ENCODE measurements at places on chromosomes 6 and 20.

DNA sequence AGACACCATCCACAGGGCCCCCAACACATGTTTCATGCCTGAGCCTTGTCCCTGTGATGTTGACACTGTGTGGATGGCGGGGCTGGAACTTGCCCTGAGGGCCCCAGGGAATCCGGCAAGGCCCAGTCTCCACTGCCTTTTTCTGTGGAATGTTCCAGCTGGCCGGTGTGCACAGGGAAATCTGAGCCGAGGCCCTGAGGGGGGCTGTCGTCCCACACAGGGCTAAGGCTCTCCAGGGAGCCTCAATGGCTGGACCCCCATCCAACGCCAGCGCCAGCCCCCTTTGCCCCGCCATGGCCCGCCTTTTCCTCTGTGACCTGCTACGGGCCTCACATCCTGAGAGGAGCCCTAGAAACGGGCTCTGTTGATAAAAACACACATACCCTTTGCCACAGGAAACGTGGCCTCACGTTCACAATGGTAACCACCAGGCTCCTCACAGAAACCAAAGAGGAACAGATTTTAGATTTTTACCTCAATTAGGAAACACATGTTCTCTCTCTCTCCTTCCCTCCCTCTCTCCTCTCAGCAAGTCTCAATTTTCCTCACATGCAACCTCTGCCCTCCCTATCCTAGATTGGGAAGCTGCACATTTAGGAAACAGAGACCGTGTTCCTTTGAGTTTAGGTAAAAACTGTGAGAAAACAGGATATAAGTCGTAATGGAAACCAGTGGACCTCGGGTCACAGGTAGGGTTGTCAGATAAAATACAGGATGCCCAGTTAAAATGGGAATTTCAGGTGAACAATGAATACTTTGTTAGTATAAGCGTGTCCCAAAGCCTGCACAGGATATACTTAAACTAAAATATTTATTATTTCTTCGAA, 13.7 kb upstream of the ZNF831 start:
- no peak for DNase-seq

DNA sequence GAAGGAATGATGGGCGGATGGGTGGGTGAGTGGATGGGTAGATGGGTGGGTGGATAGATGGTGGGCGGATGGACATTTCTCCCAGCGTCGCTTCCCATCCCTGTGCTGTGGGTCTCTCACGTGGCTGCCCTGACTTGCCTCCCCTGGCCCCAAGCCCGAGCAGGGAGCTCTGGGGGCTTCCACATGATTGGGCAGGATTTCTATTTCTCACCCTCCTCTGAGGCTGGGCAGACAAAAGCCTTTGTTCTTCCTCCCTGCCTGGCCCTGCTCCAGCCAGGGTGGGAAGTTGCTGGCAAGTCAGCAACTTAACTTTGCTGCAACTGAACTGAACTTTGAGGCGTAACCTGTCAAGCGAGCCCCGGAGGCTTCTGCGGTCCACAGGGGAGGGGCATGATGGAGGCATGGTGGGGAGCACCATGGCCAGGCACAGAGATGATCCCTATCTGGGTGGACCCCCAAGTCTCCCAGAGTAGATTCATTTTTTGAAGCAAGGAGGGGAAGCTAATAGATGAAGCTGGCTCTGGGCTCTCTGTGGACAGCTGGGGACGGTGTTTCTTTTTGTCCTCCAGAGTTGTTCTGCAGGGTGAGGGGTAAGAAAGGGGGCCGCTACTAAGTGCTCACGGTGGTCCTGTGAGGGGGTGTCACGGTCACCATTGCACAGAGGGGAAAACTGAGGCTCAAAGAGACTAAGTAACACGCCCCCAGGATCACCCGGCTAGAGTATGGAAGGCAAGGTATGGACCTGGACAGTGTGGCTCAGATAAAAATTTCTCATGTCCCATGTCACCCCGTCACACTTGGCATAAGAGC, 140.1 kb downstream of the CEBPB start:
- no peak for DNase-seq

DNA sequence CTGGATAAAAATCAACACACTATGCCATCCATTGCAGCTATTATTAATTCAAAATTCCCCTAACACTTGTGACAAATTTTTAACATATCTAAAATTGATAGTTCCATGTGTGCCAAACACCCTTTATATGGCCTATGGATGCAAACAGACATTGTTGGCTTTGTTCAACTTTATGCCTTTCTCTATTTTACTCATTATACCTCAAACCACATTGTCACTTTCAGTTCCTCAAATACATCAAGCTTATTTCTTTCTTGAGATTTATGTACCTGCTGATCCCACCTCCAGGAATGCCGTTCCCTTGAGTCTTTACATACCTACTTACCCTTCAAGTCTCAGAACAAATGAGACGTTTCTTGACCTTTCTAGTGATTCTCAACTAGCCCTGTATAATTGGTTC, 193.5 kb upstream of the PLN start:
- DNase-seq, result no peak

DNA sequence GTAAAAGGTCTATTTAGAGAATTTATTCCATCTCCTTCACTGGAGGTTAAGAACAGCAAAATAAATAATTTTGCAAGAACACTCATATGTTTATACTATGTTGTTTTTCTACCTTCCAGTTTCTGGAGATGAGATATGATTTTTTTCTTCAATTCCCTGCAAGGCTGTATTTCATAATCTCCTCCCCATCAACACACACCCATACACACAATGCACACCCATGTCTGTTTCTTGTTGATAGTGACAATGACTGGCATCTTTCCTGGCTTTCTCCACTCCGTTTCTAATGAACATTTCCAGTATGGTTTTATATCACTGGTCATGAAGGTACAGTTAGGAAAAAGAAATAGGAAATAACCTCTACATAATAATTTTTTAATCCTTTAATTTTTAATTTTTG, 202.1 kb downstream of the ARHGAP18 start:
- DNase-seq, result no peak

GRCh38 chr6:150485161-150485958, 114.3 kb upstream of the PLEKHG1 start:
- no peak for DNase-seq

- no peak for DNase-seq
These were observed 37.3 kb downstream of the TFEB start for GRCh38 chr6:41697861-41698781.

- no peak for DNase-seq
These were observed 432.8 kb downstream of the GRIK2 start for GRCh38 chr6:101826269-101826668.

- no peak for DNase-seq
These were observed 215.3 kb upstream of the HS3ST5 start for GRCh38 chr6:114558153-114558552.

GRCh38 chr6:145899915-145900569, 64.1 kb downstream of the SHPRH start:
- no peak for DNase-seq

DNA sequence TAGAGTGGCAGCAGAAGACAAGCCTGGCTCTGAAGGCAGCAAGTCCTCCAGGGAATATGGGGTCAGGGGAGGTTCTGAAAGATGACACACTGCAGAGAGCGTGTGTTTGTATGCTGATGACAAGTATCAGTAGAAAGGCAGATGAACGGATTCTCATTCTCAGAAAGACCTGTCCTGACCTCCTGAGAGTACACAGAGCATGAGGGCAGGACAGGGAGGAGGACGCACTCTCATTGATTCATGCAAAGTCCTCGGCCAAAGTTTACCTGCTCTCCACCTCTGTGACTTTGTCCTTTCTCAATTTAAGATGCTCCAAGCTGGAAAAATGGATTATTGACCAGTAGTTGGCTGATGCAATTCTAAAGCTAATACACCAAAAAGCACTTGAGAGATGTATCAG, 156.7 kb downstream of the LPA start:
- DNase-seq, result no peak

DNA sequence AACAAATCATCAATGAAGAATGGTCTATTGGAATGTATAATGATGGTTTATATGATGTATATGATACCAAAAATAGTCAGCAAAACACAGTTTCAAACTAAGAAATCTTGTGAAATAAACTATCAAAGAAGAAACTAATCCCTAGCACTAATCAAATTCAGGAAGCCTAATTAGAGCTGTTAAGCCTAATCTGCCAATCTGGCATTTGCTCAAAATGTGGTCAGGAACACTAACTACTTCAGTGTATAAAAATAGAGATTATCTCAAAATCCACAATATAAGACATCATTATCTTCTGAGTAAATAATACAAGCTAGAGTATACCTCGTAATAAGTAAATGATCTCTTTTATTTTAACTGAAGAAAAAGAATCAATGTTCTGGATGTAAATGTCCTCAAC, 12.8 kb upstream of the AKAP7 start:
- DNase-seq, result no peak

DNA sequence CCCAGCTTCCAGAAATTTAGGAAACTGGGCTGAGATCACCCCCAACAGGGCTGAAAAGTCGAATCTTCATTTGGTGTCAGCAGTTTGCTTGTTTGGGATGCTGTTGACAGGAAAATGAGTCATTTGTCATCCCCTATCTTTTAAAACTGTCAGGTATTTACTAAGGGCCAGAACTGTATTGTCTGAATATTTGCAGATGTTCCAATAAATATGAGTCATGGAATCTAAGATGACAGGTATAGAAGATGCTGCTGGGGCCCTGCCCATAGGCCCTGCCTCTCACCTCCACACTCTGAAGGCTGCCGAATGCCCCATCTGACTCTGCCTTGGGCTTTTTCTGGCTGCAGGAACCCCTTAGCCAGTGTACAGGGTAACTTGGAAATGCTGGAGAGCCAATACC, 3.9 kb downstream of the ETV7 start:
- no peak for DNase-seq

GRCh38 chr20:64033981-64034493, 1.9 kb upstream of the C20orf204 start:
- DNase-seq, result no peak

DNA sequence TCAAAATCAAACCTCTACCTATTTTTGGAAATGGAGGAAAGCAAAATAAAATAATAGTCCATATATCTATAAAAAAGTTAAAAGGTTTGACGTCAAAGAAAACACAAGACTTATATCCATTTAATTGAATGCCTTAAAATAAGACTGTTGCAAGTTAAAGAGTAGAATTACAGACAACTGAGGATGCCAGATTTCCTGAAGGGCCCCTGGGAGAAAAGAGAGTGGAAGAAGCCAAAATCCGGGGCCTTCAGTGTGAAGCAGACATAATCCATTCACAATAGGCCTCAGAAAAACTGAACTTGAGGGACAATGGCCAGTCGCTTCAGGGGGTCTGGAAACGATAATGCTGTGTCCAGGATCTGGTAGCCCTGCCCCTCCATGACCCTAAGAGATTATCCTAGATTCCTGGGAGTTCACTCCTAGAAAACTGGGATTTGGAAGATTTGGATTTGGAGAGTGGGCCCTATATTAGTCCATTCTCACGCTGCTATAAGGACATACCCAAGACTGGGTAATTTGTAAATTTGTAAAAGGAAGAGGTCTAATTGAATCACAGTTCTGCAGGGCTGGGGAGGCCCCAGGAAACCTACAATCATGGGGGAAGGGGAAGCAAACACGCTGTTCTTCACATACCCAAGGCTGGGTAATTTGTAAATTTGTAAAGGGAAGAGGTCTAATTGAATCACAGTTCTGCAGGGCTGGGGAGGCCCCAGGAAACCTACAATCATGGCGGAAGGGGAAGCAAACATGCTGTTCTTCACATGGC, 94.0 kb upstream of the SLC2A12 start:
- no peak for DNase-seq

DNA sequence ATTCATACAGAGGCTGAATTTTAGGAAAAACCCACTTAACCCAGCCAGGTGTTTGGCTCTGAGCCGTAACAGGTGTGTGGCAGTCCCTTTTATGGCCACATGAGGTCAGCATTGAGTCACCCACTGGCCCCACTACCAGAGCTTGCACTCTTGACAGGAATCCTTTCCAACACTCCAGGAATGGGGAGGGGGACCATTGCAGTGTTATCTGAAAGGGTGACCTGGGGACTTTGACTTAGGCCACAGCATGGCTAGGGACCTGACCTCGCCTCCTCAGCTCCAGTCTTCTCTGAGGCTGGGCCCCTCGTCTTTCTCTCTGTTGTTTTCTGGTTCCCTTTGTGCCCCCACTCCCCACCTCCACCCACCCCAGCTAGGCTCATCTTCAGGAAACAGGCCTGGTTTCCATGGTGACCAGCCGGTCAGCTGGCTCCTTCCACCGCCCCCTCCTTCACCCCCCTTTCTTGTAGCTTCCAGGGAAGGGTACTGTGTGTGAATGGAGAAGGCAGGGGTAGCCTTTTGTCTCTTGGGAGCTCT, 2.1 kb upstream of the TMEM151B start:
- DNase-seq, result peak; percentile 23

DNA sequence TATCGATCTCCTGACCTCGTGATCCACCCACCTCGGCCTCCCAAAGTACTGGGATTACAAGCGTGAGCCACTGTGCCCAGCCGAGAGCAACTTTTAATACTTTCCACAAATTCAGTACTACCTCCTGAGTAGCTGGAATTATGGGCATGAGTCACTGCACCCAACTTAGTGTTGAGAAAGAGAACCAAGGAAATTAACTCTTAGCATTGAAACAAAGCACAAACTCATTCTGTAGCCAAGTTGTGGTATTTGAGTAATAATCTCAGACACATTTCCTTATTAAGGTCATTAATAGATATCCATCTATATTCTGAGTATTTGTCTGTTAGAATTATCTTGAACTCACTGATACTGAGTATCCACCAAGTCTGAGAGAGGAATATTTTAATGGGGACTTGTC, 14.3 kb upstream of the ELOVL2 start:
- DNase-seq, result no peak

GRCh38 chr6:96532399-96532798, 10.8 kb downstream of the UFL1 start:
- DNase-seq, result no peak

Data from nucleus accumbens (tissue), 56 donors.